ENCODE measurements at places on chromosomes 5 and 9.
A peak's percentile ranks its signal among the peaks of the same experiment; 100 is the strongest.

- no peak for DNase-seq
Measured at GRCh38 chr9:115650768-115651167, 502.8 kb upstream of the PAPPA start.

GRCh38 chr5:65555287-65555686 lies 7.7 kb downstream of the CENPK start:
- no peak for DNase-seq

DNA sequence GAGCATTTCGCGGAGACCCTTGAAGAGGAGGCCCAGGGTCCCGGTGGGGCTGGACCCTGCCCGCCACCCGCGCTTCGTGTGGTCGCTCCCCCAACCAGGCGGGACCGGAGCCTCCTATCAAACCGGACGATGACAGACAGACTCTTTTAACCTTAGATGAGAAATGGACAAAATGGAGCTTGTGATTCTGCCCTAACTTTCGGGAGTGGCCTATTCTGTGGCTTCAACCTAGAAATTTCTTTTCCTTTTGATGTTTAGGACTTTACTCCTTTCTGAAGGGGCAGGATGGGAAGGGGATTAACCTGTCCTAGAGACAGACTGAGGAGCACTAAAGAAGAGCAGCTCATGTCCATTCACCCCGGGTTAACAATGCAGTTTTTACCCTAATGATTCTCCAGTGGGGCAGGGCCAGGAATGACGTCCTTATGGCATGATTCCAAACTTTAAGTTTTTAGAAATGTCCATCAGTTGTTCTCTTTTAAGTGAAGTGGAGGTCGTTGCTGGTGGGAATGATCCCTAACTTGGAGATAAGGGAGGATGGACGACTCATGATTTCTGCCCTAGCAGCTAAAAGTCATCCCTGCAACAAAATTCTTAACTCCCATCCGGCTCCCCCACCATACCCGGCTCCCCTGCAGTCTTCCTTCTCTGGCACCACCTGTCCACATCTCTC lies 1.0 kb downstream of the NIPSNAP3A start:
- no peak for DNase-seq

GRCh38 chr9:8628791-8629190 lies 829.2 kb upstream of the DMAC1 start:
- DNase-seq: no peak

DNA sequence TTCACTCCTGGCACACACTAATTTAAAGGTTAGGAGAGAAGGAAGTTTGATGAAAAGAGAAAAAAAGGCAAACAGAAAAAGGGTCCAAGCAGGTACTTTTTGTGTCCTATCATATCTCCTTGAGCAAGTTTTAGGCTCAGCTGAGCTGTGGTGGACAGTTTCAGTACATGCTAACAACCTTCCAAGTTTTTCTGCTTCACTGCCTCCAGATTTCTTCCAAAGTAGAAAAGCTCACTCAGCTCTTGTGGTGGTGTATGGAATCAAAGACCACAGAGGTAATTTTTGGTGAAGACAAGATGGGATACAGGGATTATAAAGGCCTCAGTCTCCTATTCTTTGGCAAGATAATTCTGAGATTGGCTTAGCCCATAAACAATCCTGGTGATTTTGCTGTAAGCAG lies 921.8 kb downstream of the NR2F1-AS1 start:
- DNase-seq: no peak

- DNase-seq: no peak
Measured at GRCh38 chr5:135439231-135440205, 7.6 kb downstream of the DCANP1 start.

DNA sequence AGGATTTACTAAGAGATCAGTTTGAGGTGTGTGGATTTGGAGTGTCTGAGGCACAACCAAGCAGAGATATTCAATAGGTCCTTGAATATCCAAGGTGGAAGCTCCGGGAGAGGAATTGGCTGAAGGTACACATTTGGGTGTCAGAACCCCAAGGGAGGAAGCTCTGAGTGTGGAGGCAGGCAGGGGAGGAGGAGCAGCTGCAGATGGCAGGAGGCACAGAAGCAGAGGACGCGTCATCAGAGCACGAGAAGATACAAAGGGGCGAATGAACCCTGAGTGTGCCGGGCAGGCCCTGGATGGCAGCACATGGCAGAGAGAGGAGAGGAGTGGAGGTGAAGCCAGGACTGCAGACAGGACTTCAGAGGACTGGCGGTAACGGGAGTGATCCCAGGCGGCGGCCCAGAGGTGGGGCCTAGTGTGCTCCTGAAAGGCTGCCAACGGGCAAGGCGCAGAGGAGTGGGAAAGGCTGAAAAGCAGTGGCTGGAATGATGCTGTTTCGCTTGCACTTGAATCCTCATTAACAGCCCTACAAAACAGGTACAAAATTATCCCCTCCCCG lies 179.8 kb downstream of the FANCC start:
- DNase-seq: no peak

DNA sequence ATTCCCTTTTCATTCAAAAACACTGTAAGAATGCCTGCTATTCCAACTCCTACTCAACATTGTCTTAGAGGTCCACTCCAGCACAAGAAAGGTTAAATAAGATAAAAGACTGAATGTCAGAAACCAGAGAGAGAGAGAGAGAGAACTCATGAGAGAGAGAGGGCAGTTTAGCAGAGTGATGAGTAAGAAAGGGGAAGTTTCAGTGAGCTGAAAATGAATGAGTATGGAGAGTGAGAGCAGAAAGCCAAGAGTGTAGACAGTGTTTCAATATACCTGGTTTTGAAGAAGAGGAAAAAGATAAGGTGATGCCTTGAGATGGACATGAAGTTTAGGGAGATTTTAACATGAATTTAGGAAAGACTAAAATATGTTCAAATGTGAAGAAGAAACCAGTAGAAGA lies 528.0 kb upstream of the SEMA6A start:
- no peak for DNase-seq

DNA sequence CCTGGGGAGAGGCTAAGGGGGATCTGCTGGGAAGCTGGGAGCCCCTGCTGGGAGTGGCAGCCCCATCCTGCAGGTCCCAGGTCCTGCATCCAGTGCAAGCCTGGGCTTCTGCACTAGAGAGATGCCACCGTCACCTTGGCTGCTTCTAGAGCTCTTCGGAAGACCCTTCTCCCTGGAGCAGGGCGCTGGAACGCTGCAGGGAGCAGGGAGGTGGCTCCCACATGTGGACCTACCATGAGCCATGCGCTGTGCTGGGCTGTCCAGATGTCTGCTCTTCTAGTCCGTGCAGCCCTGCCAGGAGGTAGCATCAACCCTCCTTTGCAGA lies 90.9 kb upstream of the PHYKPL start:
- DNase-seq: no peak

DNA sequence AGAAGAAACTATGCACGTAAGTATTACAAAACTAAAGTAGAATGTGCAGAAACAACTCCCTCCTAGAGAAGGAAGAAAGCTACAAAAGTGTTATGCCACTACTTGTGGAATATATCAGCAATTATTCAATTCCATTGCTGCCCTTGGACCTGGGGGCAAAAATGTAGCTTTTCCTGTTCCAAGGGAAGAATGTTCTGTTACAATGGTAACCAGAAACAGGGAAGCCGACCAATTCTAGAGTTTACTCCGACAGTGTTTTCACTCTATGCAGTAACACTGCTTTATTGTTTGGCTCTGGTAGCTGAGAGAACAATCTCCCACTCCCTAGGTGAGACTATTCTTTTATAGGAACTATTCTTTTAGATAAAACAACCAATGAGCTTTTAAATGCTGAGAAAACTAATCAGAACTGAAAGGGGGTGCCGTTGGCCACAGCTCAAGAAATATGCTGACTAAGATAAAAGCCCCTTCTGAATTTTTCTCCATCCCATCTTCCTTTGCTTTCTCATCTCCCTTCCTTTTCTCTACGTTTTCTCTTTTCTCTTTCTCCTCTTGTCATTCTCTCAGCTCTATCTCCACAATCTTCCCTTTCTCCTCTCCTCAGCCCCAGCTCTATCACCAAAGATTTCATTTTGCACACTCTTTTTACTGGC lies 54.1 kb downstream of the SLC1A3 start:
- DNase-seq: no peak

- no peak for DNase-seq
Measured at GRCh38 chr5:54616031-54616430, 98.5 kb downstream of the SNX18 start.

DNA sequence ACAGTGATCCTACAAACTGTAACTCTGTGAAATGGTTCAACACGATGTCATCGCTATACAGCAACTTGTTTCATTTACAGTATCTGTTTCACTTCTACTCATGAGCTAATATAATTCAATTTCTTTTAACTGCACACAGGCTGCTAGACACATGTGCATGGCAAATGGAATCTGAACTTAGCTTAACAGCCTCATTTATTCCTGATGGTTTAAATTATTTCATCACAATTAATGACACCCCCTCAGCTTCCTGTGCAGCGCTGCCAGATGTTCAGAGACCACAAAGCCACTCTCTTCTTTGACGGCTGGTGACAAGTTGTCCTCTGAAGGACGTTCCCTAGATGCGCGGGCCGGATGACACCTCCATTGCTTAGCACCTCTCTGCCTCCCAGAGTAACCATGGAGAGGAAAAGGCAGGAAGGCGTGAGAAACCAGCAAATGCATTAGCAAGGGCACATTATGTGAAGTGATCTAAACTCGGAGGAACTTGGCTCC lies 191.1 kb downstream of the BNC2 start:
- no peak for DNase-seq

DNA sequence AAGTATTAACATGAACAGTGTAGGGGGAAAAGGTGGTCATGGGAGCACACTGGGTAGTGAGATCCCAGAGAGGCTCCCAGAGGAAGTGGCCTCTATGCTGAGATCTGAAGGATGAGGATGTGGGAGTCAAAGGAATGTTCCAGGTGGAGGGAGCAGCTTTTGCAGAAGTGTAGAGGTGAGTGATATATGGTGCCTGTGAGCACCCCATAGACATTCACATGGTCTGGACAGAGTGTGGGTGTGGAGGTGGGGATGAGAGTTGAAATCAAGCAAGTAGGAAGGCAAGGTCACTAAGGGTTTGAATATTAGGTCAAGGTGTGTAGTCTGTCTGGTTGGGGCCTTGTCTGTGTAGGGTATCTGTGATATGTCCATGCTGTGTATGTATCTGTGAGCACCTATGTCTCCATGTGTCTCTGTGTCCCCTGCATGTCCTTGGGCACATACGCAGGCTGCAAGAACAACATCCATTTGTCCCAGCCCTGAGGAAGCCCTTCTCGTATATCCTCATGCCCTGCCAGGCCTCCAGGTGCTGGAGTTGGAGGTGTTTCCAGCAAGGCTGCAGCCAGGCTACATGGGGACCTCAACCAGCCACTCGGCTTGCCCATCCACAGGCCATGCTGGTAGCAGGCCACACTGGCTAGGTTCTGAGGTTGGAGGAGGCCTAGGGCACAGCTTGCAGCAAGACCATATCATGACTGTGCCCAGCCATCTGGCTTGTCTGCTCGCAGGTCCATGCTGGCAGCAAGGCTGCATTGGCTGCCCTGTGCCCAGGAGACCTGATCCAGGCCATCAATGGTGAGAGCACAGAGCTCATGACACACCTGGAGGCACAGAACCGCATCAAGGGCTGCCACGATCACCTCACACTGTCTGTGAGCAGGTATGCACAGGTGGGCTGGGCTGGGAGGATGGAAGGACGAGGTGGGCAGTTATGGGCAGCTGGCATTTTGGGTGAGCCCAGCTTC lies 4.7 kb downstream of the PDLIM4 start:
- no peak for DNase-seq

DNA sequence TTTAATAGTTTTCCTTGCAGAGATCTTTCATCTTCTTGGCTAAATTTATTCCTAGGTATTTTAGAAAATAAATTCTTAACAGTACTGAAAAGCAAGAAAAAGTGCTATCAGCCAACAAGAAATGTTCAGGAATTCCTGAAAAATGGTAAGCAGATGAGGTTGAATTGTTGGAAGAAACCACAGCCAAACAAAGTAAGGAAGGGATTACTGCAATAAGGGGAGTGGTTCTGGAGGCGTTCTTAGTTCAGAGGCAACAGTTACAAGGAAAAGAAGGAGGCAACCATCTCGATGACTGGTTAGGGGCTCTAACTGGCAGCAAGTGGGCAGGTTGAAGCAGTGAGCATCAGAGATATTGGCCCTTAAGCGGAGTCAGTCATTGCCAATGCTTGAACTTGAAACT lies 12.8 kb upstream of the OR13J1 start:
- no peak for DNase-seq

- DNase-seq: no peak
Measured at GRCh38 chr9:136685790-136686533, 1.3 kb downstream of the AGPAT2 start.

DNA sequence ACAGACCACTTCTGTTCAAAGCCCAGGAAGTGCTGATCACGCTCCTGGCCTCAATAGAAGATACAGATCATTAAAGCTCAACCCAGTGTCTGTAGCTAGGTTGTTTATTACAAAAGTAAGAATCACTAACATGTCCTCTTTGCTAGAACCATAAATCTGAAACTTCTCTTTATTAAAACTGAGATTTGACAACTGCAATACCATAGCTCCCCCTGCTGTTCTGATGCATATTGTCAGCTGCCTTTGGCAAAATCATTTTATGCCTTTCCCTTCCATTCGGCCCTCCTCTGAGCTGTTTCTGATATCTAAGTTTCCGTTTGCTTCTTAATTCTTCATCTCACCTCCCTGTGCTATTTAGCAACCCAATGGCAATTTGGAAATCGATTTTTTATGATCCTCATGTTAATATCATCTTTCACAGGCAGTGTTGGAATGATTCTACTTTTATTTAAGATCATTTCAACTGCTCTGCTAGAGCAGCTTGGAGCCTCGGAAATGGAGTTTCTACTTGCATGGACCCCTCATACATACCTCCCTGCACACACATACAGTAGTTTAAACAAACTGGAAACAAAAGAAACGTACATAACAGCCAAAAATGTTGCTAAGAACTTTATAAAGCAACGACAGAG lies 998.8 kb downstream of the MAT2B start:
- peak; percentile 12 for DNase-seq

DNA sequence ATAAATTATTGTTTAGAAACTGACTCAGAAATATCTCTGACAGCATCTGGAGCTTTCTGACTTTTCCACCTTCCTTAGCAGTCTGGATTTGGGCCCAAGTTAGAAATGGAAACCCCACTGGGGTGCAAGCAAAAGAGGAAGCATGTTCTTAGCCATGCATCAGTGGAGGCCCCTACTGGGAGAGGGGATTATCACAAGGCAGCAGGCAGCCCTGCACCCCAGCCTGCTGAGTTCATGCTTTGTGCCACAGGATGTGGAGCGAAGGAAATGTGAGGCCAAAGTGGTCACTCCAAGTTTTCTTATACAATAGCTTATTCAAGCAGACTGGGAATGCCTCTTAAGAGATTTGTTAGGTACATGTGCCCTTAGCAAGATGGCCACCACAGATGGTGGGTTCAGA lies 146.5 kb upstream of the TLX3 start:
- no peak for DNase-seq

DNA sequence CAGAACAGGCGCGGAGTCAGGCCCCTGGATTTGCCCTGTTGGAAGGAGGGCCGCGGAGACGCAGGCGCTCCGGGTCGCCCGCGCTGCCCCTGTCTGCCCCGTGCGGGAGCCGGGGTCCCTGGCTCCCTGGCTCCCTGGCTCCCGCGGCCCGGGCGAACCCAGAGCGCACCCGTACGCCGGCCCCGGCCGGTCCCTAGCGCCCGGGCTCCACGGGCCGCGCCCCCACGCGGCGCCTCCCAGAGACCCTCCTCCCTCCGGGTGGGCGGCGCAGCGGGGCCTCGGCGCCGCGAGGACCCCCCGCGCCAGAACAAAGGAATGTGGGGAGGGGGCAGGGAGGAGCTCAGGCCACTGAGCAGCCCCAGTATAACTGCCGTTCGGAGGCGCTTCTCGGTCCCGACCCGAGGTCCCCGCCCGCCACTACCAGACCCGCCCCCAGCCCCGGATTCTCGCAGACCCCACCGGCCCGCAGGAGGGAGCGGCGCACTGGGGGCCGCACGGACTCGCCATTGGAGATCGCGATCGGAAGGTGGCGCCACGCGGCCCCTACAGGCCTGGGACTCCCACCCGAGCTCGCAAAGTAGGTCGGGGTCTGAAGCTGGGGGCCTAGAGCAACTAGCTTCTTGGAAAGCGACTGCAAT lies 2.4 kb downstream of the NFIL3 start:
- no peak for DNase-seq

All from CD4-positive, alpha-beta T cell treated with Interferon alpha-2 for 1 hour (primary cell).